Tracheal epithelial cell (primary cell): ENCODE measurements at places on chromosomes 13 and 19. TPM values are rescaled to one million over a fixed set of nuclear protein-coding genes. Genes with fewer than 3 reads are reported as not detected.

Gene EXOC3L2
- 0.24 and 0.64 TPM in 2 replicates for total RNA-seq

Gene ZNF544
- total RNA-seq, result 58.0 and 70.1 TPM in 2 replicates

Gene ERFL
- 0.21 TPM in 1 of 2 replicates, not detected in the other for total RNA-seq

Gene PRRG2
- total RNA-seq, result 6.0 and 7.2 TPM in 2 replicates

Gene C19orf73
- total RNA-seq, result 0.48 and 2.8 TPM in 2 replicates

Gene CEACAM19
- 1.2 and 1.7 TPM in 2 replicates for total RNA-seq

Gene HPN
- total RNA-seq, result 0.72 TPM in 1 of 2 replicates, not detected in the other

Gene ATP8B3
- total RNA-seq, result 1.2 TPM in 1 of 2 replicates, not detected in the other
